NCI-H2227 treated with DMSO at 0.1 percent for 48 hours (cell line): ENCODE measurements at places on chromosomes 4 and X.

DNA sequence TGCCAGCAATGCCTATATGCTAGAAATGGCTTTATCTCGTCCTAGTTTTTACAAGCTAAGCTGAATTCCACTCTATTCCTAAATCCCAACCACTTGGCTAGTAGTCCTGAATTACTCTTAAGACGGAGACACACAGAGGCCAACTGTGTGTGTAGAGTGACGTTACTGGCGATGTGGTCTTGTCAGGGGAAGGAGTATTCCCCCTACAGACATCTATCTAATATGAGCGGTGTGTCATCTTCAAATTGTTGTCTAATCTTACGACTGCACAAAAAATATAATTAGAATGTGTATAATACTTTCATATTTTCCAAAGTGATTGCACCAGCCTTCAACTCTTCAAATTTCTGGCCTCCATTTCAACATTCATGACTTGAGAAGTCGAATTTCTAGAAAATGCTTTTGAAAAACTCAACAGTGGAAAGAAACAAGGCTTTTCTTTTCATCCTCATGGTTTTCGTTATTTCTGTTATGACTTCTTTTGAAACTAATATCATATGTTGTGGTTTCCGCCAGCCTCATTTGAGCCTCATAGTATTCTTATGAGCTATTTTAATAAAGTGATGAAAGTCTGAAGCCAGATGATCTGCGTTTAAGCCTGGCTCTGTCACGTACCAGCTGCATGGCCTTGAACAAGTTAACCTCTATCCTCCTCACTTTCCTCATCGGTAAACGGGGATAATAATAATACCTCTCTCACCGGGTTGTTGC is 132.3 kb downstream of the SOWAHB start:
- no peak for DNase-seq

GRCh38 chrX:135541351-135541750 is 20.9 kb downstream of the INTS6L start:
- no peak for DNase-seq

DNA sequence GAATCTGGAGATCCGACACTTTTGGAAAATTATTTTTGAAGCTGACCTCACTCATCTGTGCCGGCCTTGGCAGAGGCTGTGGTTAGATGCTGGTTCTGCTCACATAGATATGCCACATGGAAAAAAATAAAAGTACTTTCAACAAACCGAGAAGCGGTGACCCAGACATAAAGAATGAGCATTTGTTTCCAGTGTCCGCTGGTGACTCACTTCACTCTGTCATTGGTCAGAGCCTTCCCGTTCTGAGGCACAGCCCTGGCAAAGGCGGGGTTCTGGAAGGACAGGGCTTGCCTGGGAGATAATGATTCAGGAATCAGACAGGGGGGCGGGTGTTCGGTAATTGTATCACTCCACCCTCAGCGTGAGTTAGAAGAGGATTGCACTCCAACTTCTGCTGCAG is 172.4 kb upstream of the MXRA5 start:
- DNase-seq: peak; percentile 30

- DNase-seq: no peak
Observed at GRCh38 chrX:21657318-21658151, 595 bp downstream of the KLHL34 start.

GRCh38 chrX:28312965-28313364 is 274.3 kb upstream of the IL1RAPL1 start:
- DNase-seq: no peak

DNA sequence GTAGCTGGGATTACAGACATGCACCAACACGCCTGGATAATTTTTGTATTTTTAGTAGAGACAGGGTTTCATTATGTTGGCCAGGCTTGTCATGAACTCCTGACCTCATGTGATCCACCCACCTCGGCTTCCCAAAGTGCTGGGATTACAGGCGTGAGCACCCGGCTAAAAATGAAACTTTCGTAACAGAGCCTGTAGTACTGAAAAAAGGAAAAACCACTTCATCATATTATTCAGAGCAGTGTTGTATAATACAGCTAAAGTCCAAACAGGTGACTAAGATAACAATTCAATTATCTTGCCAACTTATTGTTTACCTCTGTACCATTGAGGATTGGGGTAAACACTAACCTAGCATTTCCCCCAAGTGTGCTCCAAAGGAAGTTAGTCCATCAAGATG is 43.9 kb upstream of the HPRT1 start:
- no peak for DNase-seq

DNA sequence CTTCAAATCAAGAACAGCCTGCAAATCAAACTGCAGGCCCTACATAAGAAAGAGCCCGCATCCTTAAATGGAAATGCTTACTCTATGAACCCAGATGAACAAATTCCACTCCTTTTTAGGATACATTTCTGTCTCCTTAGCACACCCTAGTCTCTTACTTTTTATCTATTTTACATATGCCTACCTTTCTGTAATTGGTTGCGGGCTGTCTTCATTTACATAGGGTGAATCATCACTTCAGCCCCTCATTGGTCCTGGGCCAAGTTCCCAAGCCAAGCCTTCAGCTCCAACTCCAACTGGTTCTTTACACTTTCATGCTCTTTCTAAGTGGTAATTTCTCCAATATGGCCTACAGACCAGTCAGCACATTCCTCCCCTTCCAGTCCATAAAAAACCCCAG is 219.3 kb downstream of the TRAM1L1 start:
- DNase-seq: no peak
